ENCODE measurements at places on chromosomes 5 and 9.

DNA sequence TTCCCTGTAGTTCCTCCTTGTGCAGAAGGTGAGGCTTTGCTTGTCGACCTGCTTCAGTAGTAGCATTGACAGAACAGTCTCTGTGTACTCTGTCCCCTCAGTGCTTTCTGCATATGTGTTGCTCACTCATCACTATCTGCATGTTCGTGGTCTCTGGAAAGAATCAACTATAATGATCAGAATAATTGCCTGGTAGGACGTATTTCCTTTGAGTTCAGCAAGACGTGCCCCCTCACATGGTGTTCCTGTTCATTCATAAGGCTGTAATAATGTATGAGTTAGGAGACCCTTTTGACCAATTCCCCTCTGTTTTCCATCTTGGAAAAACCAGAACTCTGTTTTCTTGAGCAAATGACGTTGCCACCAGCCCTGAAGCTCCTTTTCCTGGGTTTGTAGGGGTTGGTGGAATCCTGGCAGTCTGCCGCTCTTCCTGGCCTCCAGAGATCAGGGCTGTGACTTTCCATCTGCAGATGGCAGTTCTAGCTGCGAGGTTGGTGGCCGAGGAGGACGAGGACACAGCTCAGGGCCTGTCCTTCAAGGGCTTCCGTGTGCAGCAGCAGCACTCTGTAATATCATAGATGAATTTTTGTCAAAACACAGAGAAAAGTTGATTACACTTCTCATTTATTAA is 61.9 kb downstream of the EXOSC2 start:
- DNase-seq: no peak

DNA sequence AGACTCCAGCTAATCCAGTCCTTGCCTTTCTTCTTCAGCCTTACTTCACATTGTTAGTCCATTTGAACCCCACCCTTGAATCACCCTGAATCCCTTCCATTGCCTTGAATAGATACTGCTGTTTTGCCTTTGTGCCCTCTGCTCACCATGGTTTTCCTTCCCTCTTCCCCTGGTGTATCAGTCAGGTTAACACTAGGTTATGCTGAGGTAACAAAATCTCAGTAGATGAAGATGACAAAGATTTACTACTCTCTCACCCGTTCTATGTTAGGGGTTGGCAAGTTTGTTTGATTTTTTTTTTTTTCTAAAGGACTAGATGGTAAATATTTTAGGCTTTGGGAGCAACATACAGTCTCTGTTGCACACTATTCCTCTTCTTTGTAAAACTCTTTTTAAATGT is 3.3 kb upstream of the VLDLR start:
- no peak for DNase-seq

- no peak for DNase-seq
Measured at GRCh38 chr9:116058421-116058820, 95.2 kb upstream of the PAPPA start.

DNA sequence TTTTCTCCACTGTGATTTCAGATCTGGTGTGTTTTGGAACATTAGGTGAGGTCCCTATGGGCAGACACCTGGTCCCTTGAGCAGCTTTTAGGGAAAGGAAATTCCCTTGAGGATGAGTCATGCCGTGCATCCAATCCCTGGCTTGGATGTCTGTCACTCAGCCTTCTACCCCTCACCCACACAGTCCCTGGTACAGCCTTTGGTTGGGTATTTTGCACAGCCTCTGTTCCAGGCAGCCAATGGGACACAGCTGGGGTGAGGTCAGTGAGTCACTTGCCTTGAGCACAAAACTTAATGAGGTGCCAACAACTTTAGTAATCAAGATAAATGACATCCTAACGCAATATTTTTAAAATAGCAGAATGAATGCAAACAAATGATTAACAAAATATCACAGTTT is 22.7 kb upstream of the SVEP1 start:
- no peak for DNase-seq

GRCh38 chr5:143350751-143351602 is 52.5 kb downstream of the NR3C1 start:
- DNase-seq: no peak

DNA sequence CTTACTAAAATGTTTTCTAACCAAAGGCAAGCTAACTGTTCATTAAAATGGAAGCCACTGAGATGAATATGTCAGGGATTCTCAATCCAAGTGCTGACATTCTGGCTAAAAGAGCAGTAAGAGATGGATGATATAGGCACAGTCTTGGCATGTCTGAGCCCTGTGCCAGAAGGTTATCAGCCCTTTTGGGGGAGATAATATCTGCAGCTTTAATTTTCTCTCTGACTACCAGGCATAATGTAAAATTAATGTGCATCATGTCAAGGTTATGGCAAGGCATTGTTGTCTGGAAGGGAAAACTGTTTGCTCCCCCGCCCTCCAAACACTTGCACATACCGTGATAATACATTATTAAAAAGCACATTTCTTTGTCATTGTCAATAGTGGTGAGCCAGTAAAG is 609.8 kb downstream of the ZNF608 start:
- no peak for DNase-seq

DNA sequence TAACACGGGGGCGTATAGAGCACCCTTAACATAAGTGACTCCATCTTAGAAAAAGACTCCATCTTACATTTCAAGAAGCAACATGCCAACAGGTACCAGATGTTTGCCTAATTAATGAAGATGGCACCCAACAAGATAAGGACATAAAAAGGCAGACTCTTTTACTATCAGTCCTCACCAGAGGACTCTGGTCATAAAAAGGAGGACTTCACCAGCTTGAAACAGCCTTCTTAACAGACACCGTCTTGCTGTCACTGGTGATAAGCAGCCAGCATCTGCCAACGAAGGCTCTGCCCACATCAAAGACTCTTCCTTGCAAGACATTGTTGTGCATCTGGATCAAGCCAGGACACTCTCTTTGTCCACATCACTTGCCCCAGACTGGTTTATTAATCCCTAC is 80.3 kb downstream of the S1PR3 start:
- no peak for DNase-seq

GRCh38 chr9:134360180-134360759 is 34.0 kb downstream of the RXRA start:
- no peak for DNase-seq

DNA sequence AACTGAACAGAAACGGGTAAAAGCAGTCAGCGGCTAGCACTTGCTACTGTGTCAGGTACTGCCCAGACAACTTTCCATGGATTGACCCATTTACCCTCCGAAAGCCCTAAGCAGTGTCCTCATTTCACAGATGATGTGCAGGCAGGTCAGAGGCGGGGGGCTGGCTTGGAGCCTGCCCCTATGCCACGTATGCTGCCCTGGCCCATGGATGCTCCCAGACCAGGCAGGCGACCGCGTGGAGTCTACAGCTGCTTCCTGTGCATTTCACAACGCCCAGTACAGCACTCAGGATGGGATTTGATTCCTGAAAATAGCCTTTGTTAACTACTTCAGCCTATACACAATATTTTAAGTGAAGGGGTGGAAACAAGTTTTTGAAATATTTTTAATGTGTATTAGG is 202.9 kb downstream of the NXNL2 start:
- no peak for DNase-seq

GRCh38 chr9:132984202-132985070 is 5.9 kb downstream of the GFI1B start:
- DNase-seq: no peak

- no peak for DNase-seq
Measured at GRCh38 chr5:86999951-87000350, 267.7 kb upstream of the RASA1 start.

GRCh38 chr5:50623666-50624065 is 42.8 kb upstream of the PARP8 start:
- no peak for DNase-seq

- DNase-seq: no peak
Measured at GRCh38 chr5:146993876-146994530, 115.4 kb upstream of the PPP2R2B start.

GRCh38 chr5:80002677-80003076 is 11.6 kb upstream of the MTX3 start:
- DNase-seq: no peak

DNA sequence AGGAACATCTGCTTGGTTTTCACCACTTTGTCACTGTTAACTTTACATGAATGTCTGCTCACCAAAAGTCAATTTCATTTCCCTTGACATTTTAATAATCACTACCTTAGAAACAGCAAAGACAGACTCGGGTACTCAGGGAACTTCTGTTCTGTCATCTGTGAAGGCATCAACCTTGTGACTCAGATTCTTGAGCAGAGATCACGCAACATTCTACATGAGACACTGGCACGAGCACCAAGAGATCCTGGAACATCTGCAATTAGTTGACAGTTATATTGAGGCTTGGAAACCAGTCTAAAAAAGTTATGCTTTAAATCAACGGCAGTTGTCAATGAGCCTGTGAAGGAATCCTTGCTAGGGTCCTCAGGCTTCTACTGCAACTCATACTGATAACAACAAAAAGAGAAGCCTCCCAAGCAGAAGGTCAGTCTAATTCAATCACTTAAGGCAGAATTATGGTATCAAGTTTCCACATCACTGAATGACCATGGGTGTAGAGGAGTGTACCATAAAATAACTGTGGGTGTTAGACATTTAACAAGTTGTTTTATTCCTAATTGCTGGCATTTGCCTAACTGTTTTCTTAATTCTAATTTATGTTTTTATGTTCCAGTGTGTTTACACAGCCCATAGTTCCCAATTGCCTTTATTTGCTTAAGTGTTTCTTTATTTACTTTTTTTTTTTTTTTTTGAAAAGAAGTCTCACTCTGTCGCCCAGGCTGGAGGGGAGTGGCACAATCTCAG is 3.3 kb upstream of the PBX3 start:
- DNase-seq: no peak

DNA sequence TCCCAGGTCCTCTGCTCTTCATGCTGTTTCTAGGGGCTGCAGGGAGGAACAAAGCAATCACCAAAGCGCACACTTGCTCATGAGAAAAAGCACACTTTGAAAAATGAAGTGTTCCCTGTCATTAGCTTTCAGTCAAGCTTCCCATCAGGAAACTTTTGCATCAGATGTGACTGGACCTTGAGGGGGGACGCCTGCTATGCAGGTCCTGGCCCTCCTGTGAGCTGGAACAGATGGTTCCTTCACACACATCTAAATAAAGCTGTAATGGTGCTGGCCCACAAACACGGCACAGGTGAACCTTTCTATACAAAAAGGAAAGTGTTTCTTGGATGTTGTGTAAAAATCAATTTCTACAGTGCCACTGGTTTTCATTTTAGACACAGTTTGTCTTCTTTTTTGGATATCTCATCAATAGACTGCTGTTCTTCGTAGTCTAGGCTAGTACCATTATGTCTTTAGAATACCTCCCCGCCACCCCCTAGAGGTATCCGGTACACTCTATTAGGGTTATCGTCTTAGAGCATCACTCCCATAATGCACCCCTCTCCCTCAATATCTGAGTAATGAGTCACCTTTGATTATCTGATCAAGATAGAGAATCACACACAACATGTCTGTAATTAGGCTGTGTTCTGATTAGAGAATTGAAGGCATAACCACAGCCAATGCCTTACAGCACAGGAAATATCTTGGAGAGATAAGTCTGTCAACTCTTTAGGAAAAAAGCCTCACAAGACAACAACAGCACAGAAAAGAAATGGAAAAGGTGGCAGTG is 266.3 kb downstream of the TLR4 start:
- no peak for DNase-seq

GRCh38 chr9:130672466-130672865 is 8.1 kb downstream of the PRDM12 start:
- no peak for DNase-seq

DNA sequence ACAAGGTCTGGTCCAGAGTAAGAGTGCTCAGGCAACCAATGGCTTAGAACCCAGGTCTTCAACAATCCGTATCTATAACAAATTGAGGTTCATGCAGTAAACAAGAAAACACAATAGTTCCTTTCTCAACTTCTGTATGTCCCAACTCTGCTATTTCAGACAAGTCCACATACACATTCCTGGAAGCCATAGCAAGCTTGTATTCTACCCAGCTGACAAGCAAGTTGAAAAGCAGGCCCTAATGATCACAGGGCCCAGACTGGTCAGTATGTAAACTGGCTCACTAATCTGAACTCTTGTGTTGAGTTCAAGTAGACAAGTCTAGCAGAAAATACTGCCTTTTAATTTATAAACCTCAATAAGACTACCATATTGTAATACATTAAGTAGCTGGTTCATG is 26.9 kb downstream of the FNIP1 start:
- DNase-seq: no peak

GRCh38 chr9:21580636-21581378 is 98.7 kb upstream of the IFNE start:
- no peak for DNase-seq

DNA sequence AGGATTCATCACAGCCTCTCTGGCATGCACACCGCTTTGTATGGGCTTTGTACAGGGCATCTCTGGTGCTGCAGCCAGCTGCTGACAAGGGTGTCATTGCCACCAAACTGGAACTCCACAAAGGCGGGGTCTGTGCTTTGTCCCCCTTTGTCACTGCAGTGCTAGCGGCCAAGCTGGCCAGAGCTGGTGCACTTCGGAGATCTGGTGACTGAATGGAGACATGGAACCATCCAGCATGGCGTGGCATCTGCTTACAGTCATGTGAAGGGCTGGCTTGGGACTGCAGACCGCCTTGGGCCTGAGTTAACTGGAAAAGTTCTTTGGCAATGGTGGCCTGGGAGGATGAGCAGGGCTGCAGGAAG is 18.7 kb upstream of the COL5A1 start:
- DNase-seq: no peak

- DNase-seq: no peak
Measured at GRCh38 chr5:129631961-129632360, 115.9 kb upstream of the MINAR2 start.

DNA sequence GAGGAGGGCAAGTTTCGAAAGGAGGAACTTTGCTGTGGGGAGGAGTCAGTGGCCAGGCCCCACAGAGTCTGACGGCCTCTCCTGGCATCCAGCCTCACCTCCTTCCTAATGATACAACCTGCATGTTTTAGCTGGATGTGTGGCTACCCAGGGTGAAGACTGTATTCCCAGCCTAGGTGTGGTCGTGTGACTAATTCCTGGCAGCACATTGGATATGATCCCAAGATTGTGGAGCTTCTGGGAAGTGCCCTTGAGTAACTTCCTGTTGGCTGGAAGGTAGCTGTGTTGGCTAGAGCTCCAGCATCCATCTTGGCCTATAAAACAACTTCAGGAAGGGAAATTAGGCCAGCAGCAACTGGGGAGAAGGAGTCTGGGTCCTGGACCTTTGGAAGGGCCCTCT is 19.0 kb upstream of the LPCAT1 start:
- no peak for DNase-seq

- DNase-seq: no peak
Measured at GRCh38 chr9:121741228-121741918, 89.9 kb downstream of the DAB2IP start.

DNA sequence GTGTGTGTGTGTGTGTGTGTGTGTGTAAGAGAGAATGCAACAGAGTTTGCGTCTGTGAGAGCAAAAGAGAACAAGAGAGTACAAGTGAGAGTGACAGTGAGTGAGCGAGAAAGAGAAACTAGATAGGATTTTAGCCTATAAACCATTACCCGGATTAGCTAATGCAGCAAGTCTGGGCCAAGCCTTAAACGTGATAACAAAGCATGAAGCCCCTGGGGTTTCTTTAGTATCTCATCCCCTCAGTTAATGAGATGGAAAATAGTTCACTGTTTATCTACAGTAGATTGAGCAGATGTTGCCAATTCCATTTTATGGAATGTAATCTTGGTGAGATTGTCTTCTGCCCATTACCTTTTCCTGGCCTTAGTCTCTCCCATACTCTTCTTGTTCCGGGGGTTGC is 114.5 kb downstream of the MAT2B start:
- no peak for DNase-seq

All from stimulated activated CD8-positive, alpha-beta memory T cell treated with anti-CD3 and anti-CD28 coated beads, Interleukin-4, amount 100 ng/mL, for 1 hour (primary cell).